ENCODE measurements at places on chromosomes 7 and 10. TPM values are rescaled to one million over a fixed set of nuclear protein-coding genes. Genes with fewer than 3 reads are reported as not detected.
A peak's percentile ranks its signal among the peaks of the same experiment; 100 is the strongest.

GRCh38 chr10:30176776-30177533 lies 117.6 kb upstream of the JCAD start:
- DNase-seq: no peak

DNA sequence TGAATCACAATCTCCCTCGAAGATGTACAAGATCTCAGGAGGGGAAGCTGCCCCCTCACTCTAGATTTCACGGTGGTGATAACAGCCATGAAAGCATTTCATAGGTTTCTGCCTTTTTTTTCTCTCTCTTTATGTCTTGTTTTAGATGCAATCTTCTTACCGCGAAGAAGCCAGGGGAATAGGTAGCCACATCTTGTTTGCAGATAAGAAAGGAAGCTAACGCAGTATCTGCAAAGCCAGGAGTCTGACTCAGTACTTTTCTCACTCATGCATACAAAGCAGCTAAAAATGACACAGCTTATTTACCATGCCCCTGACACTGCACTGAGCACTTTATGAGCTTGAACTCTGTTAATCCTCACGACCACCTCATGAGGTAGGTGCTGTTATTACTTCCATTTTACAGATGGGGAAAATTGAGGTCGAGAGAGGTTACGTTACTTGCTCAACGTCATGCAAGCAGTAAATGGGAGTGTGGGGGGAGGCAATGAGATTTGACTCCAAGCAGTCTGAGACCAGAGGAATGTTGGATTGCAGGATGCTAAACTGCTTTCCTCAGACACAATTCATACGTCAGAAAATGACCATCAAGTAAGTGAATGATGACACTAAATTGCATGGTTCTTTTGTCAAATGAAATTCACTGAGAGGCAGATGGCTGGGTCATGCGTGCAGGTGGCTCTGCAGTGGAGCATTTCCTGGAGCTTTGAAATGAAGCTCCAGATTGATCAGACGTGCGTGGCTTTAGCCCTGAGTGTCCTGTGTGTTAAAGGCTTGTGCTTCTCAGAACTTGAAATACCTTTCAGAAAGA lies 3.3 kb downstream of the MAP3K8 start:
- no peak for DNase-seq

GRCh38 chr7:135964791-135965190 lies 12.4 kb downstream of the MTPN start:
- no peak for DNase-seq

DNA sequence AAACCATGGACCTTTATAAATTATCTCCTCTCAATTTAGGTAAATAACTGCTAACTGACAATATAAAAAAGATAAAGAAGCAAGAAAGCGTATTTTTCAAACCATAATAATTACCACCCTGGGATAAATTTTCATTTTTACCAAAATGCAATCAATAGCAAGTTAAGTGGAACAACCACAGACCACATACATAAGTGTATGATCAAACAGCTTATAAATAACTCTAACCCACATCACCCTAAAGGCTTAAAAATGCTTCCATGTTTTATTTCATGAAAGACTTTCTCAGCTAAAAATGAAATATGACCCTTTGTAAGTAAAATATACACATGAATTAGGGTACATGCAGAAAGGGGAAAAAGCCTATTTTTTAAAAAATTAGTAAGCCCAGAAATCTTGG lies 156.5 kb downstream of the SGMS1 start:
- DNase-seq: no peak

- no peak for DNase-seq
These were observed 5.4 kb downstream of the PLAC9 start for GRCh38 chr10:80137920-80138319.

DNA sequence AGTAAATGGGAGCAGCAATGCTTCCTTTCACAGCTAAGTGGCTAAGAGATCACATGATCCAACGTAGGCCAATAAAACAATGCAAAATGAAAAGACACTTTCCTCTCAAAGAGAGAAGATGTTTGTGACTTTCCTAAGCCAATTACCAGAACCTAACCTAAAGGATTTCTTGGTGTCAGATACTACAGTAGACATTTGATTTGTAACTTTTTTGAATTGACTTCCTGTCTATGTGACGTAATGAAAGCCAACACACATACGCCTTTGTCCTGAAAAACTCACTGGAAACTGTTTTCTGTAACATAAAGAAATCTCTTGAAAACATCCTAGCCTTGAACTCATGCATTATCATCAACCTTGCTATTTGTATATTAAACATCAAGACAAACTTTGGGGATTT lies 417.1 kb downstream of the GPAM start:
- no peak for DNase-seq

GRCh38 chr10:123587110-123587509 lies 79.0 kb upstream of the GPR26 start:
- DNase-seq: no peak

- DNase-seq: no peak
These were observed 228.9 kb downstream of the SDHAF3 start for GRCh38 chr7:97346349-97346748.

DNA sequence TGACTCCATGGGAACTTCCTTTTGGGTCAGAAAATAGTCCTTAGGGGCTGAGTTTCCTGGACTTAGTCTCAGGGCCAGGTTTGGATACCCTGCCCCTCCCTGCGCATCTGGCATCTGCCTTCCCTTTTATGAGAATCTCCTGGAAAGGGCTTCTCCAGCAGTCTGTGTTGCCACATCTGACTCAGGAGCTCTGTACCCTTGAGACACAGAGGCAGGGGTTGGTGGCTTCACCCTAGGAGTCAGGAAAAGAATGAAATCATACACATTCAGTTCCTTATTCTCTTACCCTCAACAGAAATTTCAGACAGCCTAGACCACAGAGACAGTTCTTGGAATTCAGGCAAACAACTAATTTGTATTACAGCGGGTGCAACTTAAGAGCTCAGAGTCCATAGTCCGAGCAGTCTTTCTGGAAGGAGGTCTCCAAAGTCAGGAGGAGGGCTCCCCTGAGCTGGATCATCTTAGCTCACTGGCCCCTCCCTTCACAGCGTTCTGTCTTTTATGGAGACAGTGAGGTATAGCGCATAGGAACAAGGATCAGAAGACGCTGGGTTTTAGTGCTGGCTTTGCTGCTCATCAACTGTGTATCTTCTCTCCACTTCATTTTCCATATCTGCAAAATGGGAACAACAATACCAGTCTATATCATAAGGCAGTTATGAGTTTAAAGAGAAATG lies 3.0 kb upstream of the PLAU start:
- no peak for DNase-seq

- no peak for DNase-seq
These were observed 300.5 kb downstream of the KLF6 start for GRCh38 chr10:3484306-3485056.

DNA sequence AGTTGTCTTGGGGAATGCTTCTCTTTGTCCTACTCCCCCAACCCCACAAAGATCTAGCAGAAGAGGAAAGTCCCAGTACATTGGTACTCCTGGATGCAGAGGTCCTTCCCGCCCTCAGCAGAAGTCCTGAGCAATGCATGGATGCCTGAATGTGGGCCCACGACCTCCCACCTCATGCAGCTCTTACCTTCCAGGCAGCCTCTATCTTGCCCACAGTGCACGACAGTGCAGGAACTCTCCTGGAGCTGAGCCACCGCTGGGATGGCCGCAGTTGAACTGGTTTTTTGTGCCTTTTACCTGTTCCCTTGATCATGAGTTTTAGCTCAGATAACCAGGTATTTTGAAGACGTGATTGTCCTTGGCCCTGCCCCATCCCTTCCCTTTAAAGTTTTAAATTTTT lies 37.9 kb downstream of the LRRC4 start:
- no peak for DNase-seq

DNA sequence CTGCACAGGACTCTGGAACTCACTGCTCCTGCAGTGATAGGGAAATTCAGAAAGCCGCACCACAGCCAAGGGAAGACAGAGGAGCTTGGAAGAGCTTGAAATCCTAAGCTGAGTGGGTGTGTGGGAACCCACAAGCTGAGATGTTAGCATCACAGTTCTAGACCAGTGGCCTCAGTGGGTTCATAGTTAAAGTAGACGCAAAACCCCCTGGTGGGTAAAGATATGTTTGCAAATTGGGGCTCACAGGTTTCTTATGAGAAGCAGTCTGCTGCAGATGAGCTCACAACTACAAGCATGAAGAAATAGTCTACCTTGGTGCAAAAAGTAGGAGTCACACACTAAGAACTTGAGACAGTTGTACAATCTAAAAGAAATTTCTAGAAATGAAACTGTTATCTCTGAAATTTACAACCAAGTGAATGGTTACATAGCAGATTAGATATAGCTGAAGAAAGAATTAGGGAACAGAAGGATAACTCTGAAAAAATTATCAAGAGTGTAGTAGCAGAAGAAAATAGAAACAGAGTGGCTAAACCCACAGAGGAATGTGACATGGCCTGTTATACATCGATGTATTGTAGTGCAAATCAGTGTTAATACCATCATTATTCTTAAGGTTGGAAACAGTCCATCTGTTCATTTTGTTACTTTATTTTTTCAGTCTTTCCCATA lies 77.2 kb downstream of the DYNC2I1 start:
- no peak for DNase-seq

DNA sequence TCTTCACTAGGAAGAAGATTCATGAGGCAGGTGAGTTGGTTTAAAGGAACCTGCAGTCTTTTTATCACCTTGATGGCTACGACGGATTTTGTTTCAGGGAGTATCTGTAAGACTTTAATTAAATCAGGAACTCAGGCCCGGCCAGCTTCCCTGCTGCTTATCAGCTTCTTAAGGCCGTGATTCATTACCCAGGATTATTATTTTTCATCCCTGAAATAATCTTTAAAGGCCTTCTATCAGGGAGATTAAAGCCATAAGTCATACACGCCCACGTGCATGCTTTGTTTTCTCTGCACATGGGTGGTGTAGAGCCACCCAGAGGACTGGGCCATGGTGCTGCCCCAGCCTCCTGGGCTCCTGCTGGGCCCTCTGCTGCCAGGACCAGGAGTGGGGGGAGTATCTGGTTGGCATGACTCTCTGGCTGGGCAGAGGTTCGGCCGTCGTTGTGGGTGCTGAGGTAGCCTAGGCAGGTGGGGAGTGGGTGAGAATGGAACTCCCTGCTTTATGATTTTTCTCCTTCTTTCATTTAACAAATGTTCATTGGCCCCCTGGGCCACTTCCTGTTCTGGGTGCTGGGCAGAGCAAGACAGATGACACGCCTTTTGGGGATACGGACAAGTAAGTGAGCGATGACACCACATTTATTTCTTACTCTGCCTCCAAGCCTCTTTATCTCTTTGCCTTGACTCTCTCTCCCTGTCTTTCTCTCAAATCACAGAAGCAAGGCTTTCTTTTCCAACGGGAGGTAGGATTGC lies 39.0 kb upstream of the PCBD1 start:
- no peak for DNase-seq

DNA sequence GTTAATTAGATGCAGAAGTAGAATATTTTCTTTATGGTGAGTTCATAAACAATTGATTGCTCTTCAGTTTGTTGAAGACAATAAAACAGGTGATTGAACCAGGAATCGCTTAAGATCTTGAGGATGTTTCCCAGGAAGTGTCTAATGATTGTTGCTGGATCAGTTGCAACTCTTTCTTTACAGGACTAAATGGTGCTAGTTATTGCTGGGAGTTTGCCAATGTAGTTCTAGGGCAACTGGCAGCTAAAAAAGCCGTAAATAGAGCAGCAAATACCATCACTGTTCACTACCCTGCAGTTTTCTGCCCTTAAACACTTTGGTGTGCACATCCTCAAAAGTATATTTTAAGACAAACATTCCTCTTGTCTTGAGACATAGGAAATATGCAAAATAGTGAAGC lies 119.2 kb upstream of the ANK3 start:
- no peak for DNase-seq

DNA sequence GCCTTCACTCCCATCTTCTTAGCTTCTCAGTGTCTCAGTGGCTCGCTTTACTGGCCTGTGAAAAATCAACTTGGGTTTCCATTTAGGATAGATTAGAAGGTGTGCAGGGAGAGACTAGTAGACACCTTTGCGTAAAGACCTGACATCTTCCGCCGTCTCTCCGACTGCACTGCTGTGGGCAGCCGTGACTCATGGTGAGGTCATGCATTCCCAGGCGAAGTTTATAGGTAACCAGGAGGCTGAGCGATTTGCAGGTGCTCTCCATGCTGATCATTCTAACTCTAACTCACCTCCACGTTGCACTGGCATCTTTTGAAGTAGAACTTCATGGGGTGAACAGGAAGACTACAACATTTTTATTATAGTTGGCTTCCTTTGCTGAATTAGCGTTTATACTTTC lies 68.0 kb upstream of the ZNF438 start:
- no peak for DNase-seq

- DNase-seq: no peak
These were observed 50.3 kb downstream of the SLIT1 start for GRCh38 chr10:97135464-97135863.

- DNase-seq: no peak
These were observed 112.0 kb upstream of the C7orf33 start for GRCh38 chr7:148478551-148478950.

DNA sequence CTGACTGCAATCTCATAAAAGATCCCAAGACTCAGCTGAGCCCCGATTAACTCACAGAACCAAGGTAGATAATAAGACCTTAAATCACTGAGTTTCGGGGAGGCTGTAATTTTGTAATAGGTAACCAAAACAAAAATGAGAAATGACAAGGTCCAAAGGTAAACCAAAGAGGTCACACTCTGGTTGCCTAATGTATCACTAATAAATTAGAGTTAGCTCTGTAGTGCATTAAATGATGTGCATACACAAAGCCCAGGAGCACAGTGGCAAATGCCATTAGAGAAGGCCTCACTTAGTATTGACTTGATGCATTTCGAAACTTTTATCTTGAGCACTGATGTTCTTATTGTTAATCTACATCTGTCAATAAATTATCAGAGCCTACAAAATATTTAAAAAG lies 237.7 kb upstream of the CCDC6 start:
- DNase-seq: no peak

DNA sequence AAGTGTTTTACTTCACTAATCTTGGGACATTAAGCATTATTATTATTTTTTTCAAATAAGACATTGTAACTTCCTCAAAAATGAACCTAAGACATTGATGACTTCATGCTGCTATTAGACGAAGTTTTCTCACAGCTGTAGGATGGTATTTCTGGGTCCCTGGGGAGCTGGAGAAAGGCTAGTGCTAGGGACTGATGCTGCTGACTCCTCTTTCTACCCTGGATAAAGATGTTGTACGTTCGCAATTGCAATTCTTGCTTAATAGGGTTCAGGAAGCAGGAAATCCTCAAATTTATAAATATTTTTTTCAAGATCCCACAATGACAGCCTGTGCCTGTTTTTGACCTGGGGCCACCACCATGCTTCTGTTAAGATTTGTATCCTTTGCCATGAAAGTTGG lies 526.0 kb downstream of the CCSER2 start:
- DNase-seq: no peak

- DNase-seq: peak; percentile 36
These were observed 14.7 kb upstream of the MICALL2 start for GRCh38 chr7:1473864-1474512.

Gene CYP2C19
- total RNA-seq: not detected

Gene HOXA4
- total RNA-seq: 0.74 TPM

Gene SEMA4G
- 0.60 TPM for total RNA-seq

Gene ANXA8L1
- total RNA-seq: 0.04 TPM

Gene PDCD4
- total RNA-seq: 37.1 TPM

Gene VPS37D
- 4.3 TPM for total RNA-seq

Gene SFRP5
- total RNA-seq: not detected

Gene ZNF853
- total RNA-seq: 0.79 TPM

Gene MLXIPL
- total RNA-seq: not detected

Gene ZNF727
- not detected for total RNA-seq

Gene CADPS2
- total RNA-seq: 115 TPM

Gene URGCP
- total RNA-seq: 23.9 TPM

Gene STRA8
- total RNA-seq: not detected

Gene CUBN
- total RNA-seq: 2.0 TPM

Gene FGFBP3
- total RNA-seq: 0.28 TPM

Gene CYP3A4
- total RNA-seq: not detected

Gene TMEM176A
- total RNA-seq: not detected

Gene CYP2C8
- total RNA-seq: not detected

Gene TRIP6
- 61.0 TPM for total RNA-seq

Gene CASTOR2
- total RNA-seq: 15.6 TPM
